A549 treated with Mapracorat at 1 μM for 4 hours (cell line): ENCODE measurements at places on chromosomes 16 and 17. TPM values are rescaled to one million over a fixed set of nuclear protein-coding genes. Genes with fewer than 3 reads are reported as not detected.

Gene VAT1L
- not detected in 5 replicates for total RNA-seq

Gene MYCBPAP
- total RNA-seq, result 0.32 to 1.2 TPM (median 0.84 TPM) in 5 replicates

Gene KRT31
- not detected in 5 replicates for total RNA-seq

Gene ZFPM1
- 4.6 to 8.1 TPM (median 6.4 TPM) in 5 replicates for total RNA-seq

Gene GDPD3
- 1.3 to 2.2 TPM (median 1.8 TPM) in 5 replicates for total RNA-seq

Gene ADGRG3
- total RNA-seq, result 0.34 to 0.73 TPM (median 0.52 TPM) in 5 replicates

Gene OTOP3
- not detected in 5 replicates for total RNA-seq

Gene EFNB3
- 1.1 to 1.3 TPM (median 1.2 TPM) in 5 replicates for total RNA-seq

Gene CIITA
- total RNA-seq, result 0.05 to 0.13 TPM (median 0.07 TPM) in 5 replicates

Gene MEIOB
- 1.1 to 1.9 TPM (median 1.4 TPM) in 5 replicates for total RNA-seq

Gene DPEP2
- not detected in 5 replicates for total RNA-seq

Gene FOXN1
- 0.04 to 0.08 TPM (median 0.06 TPM) in 3 of 5 replicates, not detected in the others for total RNA-seq

Gene HOXB3
- 4.2 to 6.1 TPM (median 5.1 TPM) in 5 replicates for total RNA-seq

Gene ODAD4
- 1.2 to 1.8 TPM (median 1.4 TPM) in 5 replicates for total RNA-seq

Gene TMEM100
- 0.15 TPM in 1 of 5 replicates, not detected in the others for total RNA-seq

Gene ENPP7
- not detected in 5 replicates for total RNA-seq

Gene ATPAF2
- total RNA-seq, result 24.7 to 31.8 TPM (median 29.8 TPM) in 5 replicates
